Right lobe of liver (tissue), 6 donors: ENCODE measurements at places on chromosomes 2 and 18. TPM values are rescaled to one million over a fixed set of nuclear protein-coding genes. Genes with fewer than 3 reads are reported as not detected.

PPP1R7 gene
- 28.6 TPM for total RNA-seq

KCNIP3 gene
- total RNA-seq, result 2.7 TPM

CHST9 gene
- total RNA-seq, result 24.2 TPM

VWA3B gene
- 0.12 TPM for total RNA-seq

TEKT4 gene
- total RNA-seq, result not detected

RAMP1 gene
- total RNA-seq, result 75.2 TPM

SERPINB10 gene
- 0.24 TPM for total RNA-seq

SUMO1 gene
- total RNA-seq, result 57.7 TPM

SNRNP200 gene
- total RNA-seq, result 45.1 TPM

C2orf78 gene
- total RNA-seq, result not detected

CDKL4 gene
- not detected for total RNA-seq

GCG gene
- total RNA-seq, result not detected

GPBAR1 gene
- 0.98 TPM for total RNA-seq

- DNase-seq, result peak; percentile 79
Measured at GRCh38 chr2:240846873-240847595, 21.6 kb upstream of the AGXT start.

DNA sequence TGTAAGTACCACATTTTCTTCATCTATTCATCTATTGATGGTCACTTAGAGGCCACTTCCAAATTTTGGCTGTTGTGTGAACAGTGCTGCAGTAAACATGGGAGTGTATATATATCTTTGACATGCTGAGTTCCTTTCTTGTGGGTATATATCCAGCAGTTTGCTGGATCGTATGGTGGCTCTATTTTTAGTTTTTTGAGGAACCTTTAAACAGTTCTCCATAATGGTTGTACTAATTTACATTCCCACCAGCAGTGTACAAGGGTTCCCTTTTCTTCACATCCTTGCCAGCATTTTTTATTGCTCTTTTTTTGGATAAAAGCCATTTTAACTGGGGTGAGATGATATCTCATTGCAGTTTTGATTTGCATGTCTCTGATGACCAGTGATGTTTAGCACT, 7.3 kb upstream of the ATP5MC3 start:
- DNase-seq, result no peak

DNA sequence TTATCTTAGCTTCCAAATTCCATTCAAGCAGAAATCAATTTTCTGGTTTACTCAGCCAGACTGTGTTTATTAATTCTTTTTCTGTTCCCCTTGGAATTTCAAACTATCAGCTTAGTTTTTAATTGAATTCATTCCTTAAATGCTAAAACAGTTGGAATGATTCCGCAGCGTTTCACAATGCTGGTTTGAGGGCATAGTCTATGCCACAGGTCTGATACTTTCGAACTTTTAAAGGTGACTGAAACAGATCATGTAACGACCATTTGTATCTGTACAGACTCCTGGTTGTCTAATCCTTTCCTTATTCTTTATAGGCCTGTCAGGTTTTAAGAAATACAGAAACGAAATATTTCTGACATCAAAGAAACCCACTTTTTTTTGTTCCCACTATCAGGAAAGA, 45.4 kb downstream of the STPG4 start:
- DNase-seq, result no peak

GRCh38 chr2:1787755-1788477, 43.6 kb upstream of the PXDN start:
- no peak for DNase-seq

DNA sequence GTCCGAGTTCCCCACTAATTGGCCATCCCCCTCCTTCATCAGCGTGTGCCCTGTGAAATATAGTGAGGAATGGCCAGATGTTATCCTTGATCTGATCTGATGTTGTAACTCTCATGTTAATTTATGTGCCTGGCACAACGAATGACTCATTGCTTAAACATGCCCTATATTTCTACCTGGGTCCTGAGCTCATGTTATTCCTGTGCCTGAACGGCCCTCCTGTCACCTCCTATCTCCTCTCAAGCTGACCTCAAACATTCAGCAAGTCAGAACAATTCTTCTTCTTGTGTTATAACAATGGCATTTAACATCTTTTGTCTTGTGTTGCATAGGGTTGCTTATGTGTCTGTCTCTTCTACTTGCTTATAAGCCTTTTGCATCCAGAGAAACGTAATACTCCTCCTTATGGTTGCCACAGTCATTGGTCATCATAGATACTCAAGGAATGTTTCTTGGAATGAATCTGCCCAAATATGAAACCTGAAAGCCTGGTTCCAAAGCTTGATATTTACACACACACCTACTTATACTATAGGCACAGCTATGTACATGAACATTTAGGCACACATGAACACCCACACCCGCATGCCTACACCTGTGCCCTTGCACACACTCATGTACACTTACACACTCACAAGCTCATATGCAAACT, 80.2 kb upstream of the PHLPP1 start:
- no peak for DNase-seq

GRCh38 chr2:127048618-127048935, 58.4 kb downstream of the BIN1 start:
- DNase-seq, result no peak

- no peak for DNase-seq
Measured at GRCh38 chr18:11840493-11840892, 10.7 kb upstream of the CHMP1B start.

DNA sequence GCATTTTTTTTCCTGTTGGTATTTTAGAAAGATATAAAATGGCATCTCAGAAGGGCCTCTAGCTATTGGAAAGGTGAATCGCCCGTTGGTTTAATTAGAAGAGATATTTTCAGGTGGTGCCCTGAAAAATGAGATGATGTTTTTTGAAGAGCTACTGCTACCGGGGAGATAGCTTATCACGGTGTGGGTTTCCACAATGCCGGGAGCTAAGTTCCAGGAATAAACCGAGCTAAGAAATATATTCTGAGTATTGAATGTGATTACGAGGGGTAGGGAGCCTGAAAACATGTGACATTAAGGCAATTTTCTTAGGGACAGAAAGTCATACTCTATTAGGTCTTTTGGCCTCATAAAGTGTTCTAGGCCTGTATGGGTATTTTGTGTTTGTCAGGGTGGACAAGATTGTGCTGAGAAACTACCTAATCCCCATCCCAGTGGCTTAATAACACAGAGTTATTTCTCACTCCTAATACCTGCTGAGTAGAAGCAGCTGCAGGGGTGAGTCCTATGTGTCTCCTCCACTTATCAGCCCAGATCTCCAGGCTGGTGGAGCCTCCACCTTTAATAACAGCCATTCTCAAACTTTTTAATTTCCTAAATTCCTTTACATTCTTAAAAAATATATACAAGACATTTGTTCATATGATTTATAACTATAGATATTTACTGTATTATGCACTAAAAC, 150.2 kb downstream of the LRRTM1 start:
- no peak for DNase-seq

DNA sequence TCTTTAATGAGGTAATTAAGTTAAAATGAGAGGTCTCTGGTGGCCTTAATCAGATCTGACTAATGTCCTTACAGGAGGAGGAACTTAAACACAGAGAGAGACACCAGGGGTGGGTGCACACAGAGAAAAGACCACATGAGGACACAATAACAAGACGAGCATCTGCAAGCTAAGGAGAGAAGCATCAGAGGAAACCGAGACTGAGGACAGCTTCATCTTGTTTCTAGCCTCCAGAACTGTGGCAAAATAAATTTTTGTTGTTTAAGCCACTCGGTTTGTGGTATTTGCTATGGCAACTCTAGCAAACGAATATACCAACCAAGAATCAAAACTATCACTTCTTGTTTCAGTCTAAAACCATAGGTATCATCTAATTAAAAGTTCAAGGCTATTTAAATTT, 400.1 kb downstream of the PID1 start:
- DNase-seq, result no peak

DNA sequence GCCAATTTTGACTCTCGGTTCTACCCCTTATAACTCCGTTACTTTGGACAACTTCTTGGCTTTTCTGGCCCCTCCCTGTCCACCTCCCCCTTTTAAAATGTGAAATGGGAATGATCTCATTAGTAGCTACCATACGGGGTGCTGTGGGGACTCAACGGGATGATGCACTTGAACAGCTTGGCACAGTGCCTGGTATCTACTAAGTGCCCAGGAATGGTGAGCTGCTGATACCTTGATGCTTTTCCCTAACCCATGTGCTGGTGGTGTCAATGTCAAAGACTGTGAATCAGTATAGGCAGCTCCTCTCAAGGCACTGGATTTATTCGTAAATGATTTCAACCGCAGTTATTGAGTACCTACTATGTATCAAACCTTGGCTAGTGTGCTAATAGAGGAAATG, 204.2 kb downstream of the LOXHD1 start:
- no peak for DNase-seq

DNA sequence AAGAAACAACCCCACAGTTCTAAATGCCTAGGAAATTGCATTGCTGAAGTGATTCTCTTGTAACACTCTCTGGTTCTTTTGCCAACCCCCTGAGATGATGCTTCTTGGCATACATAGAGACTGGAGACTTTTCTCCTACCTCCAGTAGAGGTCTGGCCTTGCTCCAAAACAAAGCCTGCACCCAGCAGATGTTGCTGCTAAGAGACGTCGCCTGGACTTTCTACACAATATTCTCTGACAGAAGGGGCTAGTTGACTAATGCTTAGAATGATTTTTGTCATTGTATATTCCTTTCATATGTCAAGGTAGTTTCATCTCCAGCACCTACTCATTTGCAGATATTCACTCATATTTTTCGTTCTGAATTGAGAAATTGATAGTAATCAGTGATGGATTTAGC, 24.6 kb downstream of the SOWAHC start:
- no peak for DNase-seq

DNA sequence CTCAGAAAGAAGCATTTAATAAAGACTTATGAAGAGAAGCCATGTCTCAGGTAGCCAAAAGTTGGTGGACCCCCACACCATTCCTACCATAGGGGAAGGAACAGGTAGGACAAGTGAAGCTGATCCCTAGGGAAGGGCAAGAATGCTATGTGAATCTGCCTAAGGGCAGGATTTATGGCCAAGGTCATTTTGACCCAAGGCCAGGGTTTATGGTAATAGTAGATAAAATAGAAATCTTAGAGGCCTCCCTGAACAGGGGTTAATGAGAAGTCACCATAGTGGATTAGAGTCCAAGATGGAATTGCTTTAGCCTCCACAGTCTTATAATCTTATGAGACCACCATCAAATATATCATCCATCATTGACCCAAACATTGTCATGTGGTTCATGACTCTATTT, 26.0 kb upstream of the UBE2F start:
- DNase-seq, result no peak

GRCh38 chr2:186599186-186599778, 9.4 kb downstream of the ITGAV start:
- no peak for DNase-seq

- no peak for DNase-seq
Measured at GRCh38 chr2:197229509-197230443, 80.8 kb downstream of the ANKRD44 start.

DNA sequence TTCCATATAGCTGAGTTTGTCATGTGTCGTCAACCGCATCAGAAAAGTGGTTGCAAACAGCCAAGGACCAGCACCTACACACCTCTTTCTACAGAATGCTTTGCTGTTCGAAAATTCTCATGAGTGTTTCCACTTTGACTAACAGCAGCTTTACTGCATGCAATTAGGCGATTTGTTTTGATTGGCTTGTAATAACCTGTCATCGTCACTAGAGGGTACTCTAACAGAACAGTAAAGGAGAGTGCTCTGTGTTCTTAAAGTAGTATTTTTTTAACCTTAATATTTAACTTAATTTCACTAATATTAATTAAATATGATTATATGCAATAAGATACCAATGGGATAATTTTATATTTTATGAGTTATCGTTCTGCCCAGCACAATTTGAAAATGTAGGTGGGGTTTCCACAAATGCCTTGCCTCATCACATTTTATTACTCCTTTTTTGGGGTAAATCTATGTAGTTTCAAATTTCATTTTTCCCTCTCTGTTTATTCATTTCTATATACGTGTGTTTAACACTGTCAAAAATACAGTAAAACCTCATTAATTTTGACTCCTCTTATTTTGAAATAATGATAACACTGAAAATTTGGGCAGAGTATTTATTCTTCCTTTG, 502.2 kb downstream of the NRXN1 start:
- no peak for DNase-seq

DNA sequence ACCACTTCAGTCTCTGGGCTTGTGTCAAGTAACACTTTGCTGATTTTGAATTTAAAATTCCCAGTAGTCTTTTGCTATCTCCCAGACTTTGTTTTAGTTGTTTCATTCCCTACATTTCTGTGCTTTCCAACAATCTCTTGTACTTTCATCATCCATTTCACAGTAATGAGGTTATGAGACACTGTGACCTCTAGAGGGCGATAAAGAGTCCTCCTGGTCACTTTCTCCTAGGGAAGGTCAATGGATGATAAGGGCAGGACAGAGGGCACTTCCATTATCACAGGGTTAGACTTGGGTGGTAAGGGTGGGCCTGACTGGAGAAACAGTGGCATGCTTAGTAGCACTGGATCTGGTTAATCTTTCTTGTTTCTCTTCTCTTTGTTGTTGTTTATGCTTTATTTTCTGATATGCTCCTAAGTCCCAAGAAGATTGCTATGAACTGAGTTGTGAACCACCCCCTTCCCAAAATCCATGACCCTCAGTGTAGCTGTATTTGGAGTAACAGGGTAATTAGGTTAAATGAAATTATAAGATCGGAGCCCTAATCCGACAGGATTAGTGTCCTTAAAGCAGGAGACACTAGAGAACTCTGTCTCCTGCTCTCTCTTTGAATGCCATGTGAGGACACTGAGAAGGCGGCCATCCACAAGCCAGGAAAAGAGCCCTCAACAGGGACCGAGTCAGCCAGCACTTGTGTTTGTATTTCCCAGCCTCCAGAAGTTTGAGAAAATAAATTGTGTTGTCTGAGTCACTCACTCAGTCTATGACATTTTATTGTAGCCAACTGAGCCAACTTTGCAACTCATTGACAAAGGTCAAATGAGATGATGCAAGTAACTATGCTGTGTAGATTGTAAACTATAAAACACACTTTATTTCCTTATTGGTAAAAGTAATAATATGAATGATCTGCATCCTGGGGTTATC, 779.2 kb downstream of the CNTNAP5 start:
- DNase-seq, result no peak

GRCh38 chr2:113005030-113005509, at the start of gene IL36A:
Gene IL36A, plus strand, starts transcription at chr2:113005459. Its CDS starts 413 bp downstream, at chr2:113005872.
- DNase-seq, result no peak

- DNase-seq, result peak; percentile 66
Measured at GRCh38 chr2:191247381-191248057, 2.3 kb downstream of the MYO1B start.

- DNase-seq, result no peak
Measured at GRCh38 chr2:236264256-236264655, at the start of gene ASB18. Gene ASB18, minus strand, starts transcription at chr2:236264406. Its CDS starts 61 bp downstream, at chr2:236264345.

DNA sequence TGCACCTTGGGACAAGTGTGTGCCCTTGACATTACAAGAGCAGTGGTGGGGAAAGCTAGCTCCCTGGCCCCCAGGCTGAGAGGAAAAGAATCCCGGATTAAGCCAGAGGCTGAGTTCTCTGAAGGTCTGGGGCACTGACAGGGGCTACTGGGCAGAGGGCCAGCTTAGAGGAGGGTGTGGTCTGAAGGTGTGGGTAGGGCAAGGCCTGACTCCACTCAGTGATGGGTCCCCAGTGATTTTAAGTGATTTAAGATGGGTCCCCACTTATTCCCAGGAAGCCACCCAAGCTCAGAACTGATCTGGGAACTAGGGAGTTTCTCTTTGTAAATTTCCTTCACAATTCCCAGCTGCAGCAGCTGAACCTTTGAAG, 8.8 kb downstream of the TMEM37 start:
- DNase-seq, result no peak

GRCh38 chr2:109200616-109201464, 71.8 kb downstream of the SH3RF3 start:
- no peak for DNase-seq

- DNase-seq, result no peak
Measured at GRCh38 chr2:182142062-182142461, 156.4 kb downstream of the PPP1R1C start.

- no peak for DNase-seq
Measured at GRCh38 chr2:72824224-72824842, 1.5 kb downstream of the EXOC6B start.
